8988T (cell line): ENCODE measurements at places on chromosomes 3 and 15.

DNA sequence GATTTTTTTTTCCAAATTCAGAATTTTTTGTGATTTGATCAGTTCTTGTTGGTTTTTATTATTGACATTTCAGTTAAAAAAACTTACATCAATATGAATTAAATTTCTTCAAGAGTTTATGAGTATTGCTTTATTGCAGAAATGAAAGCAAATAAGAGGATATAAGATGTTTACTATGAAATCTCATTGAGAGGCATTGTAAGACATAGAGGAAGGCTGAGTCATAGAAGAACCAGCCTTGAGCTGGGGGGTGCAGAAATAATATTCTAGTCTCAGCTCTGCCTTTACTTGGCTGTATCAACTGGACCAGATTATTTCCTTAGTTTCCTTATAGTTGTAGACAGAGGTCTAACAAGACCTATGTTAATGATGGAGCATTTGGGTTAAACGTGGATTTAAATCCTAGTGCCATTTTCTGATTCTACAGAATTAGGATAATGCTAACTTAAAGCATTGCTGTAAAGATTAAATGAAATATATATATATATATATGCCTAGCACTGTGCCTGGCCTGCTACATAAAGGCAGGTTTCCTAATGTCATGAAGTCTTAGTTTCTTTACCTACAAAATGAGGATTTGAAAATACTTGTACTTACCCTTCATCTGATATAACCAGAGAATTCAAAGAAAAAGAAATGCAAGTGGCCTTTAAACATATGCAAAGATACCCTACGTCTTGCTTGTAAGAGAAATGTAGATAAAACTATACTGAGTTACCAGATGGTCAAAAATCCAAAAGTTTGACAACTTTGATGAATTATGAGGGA, 7.3 kb downstream of the FAM98B start:
- DNase-seq = no peak

DNA sequence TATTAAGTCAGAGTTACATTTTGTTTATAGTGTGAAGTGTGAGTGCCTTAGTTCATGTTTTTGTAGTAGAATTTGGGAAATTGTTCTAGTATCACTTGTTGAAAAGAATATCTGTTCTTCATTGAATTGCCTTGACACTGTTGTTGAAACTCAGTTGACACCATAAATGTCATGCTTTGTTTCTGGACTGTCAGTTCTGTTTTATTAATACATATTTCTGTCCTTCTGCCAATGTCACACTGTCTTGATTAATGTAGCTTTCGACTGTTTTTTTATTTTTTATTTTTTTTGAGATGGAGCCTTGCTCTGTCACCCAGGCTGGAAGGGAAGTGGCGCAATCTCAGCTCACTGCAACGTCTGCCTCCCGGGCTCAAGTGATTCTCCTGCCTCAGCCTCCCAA, 59.1 kb downstream of the CHD2 start:
- DNase-seq = no peak

DNA sequence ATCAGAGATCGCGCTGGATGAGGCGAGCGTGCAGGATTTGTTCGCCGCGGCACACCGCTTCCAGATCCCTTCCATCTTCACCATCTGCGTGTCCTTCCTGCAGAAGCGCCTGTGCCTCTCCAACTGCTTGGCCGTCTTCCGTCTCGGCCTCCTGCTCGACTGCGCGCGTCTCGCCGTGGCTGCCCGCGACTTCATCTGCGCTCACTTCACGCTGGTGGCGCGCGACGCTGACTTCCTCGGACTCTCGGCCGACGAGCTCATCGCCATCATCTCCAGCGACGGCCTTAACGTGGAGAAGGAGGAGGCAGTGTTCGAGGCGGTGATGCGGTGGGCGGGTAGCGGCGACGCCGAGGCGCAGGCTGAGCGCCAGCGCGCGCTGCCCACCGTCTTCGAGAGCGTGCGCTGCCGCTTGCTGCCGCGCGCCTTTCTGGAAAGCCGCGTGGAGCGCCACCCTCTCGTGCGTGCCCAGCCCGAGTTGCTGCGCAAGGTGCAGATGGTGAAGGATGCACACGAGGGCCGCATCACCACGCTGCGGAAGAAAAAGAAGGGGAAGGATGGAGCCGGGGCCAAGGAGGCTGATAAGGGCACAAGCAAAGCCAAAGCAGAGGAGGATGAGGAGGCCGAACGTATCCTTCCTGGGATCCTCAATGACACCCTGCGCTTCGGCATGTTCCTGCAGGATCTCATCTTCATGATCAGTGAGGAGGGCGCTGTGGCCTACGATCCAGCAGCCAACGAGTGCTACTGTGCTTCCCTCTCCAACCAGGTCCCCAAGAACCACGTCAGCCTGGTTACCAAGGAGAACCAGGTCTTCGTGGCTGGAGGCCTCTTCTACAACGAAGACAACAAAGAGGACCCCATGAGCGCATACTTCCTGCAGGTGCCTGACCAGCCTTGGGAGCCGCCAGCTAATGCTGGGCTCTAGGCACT, 819 bp downstream of the KLHL40 start:
- peak; percentile 37 for DNase-seq

DNA sequence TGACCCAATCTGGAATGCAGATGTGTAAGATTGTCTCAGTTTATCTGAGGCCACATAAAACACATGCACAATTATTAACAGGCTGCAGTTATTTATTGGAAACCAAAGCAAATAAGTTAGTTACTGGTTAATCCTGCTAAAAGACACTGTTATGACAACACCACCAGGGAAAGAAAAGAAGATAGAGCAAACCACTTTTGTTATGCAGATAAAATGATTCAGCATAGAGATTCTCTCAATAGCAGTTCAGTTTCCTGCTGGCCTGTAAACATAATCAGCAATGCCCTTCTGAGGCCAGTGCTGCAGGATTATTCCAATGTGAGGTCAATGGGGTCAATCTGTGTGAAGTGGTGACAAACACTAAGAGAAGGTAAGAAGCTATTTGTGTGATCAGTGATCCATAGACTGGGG, 244.4 kb downstream of the ZBTB20 start:
- DNase-seq = no peak

GRCh38 chr3:18648868-18649462, 223.8 kb upstream of the SATB1 start:
- no peak for DNase-seq

DNA sequence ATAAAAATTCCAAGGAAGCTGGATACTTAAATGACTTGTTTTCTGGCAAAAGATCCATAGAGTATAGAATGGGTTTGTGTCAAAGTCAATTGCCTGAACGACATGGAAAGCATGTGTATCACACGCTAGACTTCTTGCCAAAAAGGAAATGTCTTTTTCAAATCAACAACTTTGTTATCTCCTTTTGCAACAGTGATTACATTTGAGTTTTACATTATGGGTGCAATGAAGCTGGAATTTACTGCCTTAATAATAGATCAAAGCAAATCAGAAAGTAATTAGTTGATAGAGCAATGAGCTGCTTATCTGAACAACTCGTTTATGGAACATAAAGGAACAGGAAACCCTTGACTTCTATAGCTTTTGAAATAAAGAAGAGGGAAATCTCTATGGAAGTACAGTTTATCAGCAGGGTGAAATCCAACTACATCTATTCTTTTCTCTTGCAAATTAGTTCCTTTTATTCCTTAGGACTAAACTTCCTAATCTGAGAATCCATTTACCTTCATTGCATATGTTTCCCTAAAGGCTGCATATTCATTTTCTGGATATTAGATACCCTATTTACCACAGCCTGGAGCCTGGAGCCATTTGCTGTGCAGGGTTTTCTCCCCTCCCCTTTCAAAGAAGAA, 415.1 kb upstream of the NECTIN3 start:
- DNase-seq = no peak

DNA sequence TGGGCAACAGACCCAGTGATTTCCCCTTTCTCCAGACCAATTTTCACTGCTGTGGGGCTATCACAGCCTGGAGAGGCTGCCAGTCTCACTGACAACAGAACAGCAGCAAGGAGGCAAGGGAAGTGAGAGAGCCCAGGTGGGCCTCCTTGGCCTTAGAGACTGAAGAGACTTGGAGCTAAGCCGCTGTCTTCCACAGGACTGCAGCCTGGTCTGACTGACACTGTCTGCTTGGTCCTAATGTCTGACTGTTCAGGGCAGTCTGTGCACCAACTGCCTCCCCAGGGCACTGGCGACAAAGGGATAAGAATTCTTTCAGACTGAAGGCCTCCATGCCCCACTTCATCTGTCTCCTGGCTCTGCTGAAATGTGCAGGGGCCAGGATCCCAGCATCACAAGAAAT, 11.5 kb downstream of the POMGNT2 start:
- no peak for DNase-seq

DNA sequence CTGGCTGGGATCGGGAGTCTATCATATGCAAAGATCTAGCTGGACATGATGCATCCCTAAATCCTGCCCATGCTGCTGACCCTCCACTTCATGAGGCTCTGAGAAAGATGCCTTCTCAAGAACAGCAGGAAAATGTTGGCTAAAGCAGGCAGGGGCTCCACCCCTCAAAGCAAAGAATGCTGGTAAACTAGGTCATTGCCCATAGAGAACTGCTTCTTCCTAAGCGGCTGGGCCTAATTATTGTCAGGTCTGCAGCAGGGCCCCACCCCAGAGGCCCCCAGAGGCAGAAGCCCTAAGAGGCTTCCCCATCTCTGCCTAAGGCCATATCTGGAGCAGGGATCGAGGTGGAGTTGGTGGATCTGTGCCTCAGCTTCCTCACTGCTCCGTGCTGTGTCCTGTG, 447.4 kb upstream of the PROK2 start:
- no peak for DNase-seq

GRCh38 chr3:55423782-55424181, 63.3 kb downstream of the WNT5A start:
- DNase-seq = no peak

- peak; percentile 70 for DNase-seq
Observed at GRCh38 chr15:62060113-62060895, at the start of gene VPS13C. Gene VPS13C (minus strand): TSS chr15:62060447. CDS start chr15:62060374, 73 bp downstream.

GRCh38 chr3:43309372-43310305, 23.3 kb downstream of the SNRK start:
- no peak for DNase-seq

- DNase-seq = no peak
Observed at GRCh38 chr15:98395974-98396610, 252.2 kb upstream of the IGF1R start.

DNA sequence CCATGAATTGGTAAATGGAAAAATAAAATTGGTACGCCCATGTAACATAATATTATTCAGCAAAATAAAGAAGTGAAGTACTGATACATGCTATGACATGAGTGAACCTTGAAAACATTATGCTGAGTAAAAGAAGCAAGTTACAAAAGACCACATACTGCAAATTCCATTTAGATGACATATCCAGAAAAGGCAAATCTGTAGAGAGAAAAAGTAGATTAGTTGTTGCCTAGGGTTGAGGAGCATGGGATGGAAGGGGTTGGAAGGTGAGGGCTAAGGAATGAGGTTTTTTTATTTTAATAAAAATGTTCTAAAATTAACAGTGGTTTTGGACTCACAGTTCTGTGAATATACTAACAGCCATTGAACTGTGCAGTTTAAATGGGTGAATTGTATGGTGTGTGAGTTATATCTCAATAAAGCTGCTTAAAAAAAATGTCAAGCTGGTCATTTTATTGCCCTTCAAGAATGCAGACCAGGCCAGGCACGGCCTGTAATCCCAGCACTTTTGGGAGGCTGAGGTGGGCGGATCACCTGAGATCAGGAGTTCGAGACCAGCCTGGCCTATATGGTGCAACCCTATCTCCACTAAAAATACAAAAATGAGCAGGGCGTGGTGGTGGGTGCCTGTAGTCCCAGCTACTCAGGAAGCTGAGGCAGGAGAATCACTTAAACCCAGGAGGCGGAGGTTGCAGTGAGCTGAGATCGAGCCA, 8.1 kb upstream of the DLG1 start:
- no peak for DNase-seq

GRCh38 chr3:139935866-139936817, 1.2 kb downstream of the CLSTN2 start:
- DNase-seq = no peak

DNA sequence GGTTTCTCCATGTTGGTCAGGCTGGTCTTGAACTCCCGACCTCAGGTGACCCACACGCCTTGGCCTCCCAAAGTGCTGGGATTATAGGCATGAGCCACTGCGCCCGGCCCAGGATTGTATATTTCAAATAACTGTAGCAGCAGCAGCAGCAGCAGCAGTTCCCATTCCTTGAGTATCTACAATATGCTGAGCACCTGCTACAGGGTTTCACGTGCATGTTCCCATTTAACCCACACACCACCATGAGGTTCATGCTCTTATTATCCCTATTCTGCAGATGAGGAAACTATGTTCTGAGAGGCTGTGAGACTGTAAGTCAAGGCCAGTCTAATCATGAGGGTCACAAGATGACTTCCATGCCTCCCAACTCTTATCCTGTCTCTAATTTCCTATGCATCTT, 30.9 kb upstream of the FOXP1 start:
- DNase-seq = no peak

DNA sequence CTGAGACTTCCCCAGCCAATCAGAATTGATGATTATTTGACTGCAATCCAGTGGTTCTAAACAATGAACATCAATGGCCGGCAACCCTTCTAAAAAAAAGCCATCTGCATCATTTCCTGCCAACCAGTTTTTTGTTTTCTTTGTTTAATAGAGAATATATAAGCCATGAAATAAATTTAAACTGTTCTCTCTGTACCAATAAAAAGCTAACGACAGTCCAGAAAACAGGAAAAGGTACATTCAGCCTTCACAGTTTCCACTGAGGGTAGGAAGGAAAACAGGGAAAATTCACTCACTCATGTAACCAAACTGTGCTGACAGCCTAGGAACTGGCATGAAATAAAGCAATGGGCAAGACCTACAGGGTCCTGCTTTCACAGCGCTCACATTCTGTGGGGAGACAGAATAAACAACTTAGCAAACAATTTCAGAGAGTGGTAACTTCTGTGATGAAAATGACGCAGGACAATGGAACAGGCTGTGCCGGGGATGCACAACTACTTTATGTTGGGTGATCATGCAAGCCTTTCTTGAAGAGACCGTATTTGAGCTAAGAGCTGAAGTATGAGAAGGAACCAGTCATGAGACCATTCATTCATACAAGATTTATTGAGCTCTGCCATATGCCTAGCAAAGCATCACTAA, 630.1 kb downstream of the MAGI1 start:
- DNase-seq = no peak

DNA sequence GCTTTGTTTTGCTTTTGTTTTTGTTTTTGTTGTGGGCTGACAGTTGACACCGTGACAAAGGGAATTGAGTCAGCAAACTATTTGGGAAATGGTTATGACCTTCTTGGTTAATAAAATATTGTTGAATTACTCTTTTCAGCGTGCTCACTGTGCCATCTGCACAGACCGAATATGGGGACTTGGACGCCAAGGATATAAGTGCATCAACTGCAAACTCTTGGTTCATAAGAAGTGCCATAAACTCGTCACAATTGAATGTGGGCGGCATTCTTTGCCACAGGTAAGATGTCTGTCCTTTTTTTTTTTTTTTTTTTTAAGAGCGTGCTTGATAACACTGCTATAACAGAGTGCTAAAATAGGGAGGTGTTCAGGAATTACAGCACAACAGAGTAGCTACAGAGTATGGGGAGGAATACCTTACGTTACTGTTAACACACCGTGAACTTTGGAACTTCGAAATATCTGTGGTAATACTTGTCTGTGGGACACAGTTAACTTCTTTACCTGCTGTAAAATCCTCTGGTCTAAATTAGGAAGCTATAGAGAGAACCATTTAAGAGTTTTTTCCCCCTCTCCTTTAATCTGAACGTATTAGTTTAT, 48.2 kb downstream of the PRKCI start:
- no peak for DNase-seq
